ENCODE measurements at places on chromosomes 12 and 14.

- no peak for DNase-seq
These were observed 7.3 kb downstream of the SLC25A47 start for GRCh38 chr14:100330388-100330931.

GRCh38 chr12:119178544-119179334 is at the start of gene HSPB8:
Gene HSPB8 (plus strand): TSS chr12:119178931. CDS start chr12:119179313, 382 bp downstream.
- DNase-seq = peak; percentile 37

DNA sequence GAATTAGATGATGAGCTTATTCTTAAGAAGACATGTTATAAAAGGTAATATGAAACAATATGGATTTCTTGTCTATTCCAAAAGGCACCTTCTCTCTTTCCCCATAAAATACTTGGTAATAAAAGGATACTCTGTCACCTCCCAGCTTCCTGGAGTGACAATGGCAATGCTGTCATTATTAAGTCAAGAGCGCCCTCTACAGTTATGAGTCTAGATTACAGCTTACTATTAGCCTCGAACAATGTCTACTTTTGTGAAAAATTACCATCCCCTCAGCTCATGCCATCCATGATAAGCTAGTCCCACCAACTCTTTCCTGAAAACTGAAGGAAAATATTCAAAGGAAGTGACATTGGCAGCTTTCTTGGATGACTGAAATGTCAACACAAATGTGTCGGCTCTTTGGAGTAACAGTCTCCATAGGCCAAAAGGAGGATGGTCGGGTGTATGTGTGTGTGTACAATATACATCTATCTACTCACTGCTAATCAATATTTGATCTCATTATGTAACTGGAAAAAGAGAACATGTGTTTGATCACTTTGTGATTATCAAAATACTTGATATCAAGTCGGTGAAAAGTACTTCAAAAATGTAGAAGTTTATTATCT is 48.7 kb upstream of the CDKN3 start:
- peak; percentile 34 for DNase-seq

- no peak for DNase-seq
These were observed 24.2 kb downstream of the ACACB start for GRCh38 chr12:109140560-109140959.

- no peak for DNase-seq
These were observed 328.1 kb downstream of the ALG10 start for GRCh38 chr12:34350092-34351041.

DNA sequence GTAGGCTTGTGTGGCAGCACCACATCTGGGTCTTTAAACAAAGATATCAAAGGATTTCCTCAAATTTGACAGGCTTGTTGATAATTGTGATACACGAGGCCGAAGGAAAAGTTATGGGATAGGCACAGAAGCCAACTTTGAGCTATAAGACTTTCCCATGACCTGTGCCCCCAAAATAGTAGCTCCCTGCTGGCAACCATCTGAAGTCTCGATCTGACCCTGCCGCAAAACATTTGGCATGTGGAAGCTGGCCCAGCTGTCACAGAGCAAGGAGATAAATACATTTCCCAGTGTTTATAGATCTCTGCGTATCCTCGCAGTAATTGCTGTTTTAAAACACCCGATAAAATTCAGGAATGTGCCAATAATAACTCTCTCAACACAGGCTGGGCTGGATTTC is 26.4 kb upstream of the RGS6 start:
- no peak for DNase-seq

- DNase-seq = no peak
These were observed 128.6 kb downstream of the ACSS3 start for GRCh38 chr12:81206429-81206828.

DNA sequence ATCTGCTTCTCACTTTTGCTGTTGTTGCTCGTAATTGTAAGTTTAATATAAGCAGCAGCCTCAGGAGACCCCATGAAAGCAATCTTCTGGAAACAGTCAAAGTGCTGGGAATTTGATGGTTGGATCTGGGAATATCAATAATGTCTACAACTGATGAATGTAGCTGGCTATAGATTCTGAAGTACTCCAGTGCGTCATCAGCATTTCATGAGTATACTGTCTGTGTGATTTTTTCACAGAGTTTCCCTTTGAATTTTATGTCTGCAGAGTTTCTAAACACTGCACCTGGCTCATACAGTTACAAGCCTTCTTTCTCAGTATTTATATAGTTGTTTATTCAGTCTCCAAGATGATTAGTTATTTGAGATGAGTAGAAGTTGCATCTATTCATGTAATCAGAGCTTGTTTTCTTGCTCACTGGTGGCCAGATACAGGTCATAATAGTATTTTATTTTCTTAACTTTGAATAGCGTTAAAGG is 222.3 kb downstream of the RAD51B start:
- no peak for DNase-seq

- DNase-seq = no peak
These were observed 141.9 kb upstream of the BMP4 start for GRCh38 chr14:54098536-54098935.

GRCh38 chr14:33941718-33942117 is 9.2 kb downstream of the EGLN3 start:
- no peak for DNase-seq

DNA sequence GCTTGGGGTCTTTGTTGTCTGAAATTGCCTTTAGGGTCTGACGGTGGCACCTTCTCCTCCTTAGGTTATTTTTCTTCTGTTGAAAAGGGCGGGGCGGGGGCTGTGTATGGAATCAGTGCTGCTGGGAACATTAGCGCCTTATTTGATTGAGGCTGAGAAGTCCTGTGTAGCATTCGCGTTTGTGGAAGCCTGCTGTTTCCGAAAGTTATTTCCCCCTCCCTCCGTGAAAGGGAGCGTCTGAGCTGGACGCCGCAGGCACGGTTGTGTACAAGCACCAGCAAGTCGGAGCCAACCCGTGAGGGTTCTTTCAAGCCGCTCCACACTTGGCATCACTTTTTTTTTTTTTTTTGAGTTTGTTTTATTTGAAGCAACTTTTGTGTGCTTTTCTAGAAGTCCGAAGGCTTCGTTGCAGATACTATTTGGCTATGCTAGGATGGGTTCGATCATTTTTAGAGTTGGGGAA is 1.1 kb downstream of the SYNE2 start:
- peak; percentile 32 for DNase-seq

DNA sequence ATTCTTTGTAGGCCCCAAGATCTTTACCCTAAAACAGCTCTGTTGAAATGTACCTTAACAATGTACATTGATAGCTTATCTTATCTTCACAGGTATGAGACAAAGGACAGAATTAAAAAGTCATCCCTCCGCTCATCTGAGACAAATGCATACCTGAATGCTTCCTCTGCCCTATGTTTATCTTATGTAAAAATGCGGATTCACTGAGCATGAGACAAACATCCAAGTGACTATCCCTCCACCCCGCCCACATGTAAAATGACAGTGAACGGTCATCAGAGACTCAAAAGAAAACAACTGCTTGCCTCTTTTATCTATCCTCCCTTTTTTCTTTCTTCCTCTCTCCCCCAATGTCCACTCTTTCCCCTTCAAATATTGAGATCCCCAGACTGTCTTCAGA is 37.2 kb upstream of the ZNF740 start:
- DNase-seq = no peak

DNA sequence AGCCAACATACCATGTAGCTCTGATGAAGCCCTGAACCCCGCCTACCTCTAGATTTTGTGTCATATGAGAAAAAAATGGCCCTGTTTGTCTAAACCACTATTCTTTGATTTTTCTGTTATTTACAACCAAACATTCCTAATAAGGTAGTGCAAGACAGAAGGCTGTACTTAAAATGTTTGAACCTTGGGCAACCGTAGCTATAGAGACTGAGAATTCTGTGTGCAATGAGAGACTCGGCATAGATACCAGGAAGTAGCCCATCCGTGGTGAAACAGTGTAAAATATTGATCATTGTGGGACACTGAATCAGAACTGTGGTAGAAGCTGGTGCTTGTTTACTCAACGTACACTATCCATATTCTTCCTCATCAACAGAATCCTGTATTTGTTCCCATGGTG is 86.5 kb upstream of the TMCC3 start:
- DNase-seq = no peak

- DNase-seq = no peak
These were observed 67.7 kb upstream of the DDX11 start for GRCh38 chr12:31005944-31006361.

DNA sequence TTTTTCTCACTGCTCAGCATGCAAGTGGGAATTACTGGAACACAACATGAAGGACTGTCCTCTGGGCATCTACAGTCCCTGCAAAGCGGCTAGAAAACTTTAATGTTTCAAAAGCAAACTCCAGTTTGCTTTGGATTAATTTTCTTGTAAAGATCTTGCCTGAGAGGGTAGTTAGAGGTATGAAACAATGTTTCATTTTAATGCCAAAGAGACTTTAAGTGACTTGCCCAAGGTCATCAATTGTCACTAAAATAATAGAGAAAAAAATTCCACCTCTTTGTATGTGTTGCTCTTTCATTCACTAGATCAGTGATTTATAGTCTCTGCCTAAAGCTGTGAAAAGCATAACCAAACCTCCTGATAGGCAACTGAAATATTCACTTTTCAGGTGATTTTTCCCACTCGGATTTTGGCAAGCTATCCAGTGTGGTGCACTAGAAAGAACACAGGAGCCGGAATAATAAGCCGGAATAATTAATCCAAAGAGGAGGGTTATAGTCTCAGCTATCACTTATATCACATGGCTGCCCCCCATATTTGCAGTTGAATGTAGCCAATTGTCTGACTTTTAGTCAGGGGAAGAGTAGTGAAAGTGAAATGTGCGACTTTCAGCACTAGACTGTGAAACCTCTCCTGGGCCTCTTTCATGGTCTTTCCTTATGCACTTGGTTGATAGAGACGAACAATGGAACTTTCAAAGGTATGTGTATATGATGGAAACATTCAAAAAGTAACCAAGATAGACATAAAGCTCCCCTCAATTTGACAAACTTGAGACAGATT is 107.7 kb downstream of the SLC6A15 start:
- DNase-seq = no peak

- no peak for DNase-seq
These were observed 12.9 kb upstream of the EMP1 start for GRCh38 chr12:13183620-13184019.

- peak; percentile 71 for DNase-seq
These were observed 240.0 kb downstream of the BMP4 start for GRCh38 chr14:53716578-53716977.

- DNase-seq = peak; percentile 12
These were observed 184.7 kb upstream of the DCN start for GRCh38 chr12:91367234-91367849.

- DNase-seq = no peak
These were observed 83.3 kb upstream of the HIF1A start for GRCh38 chr14:61611880-61612630.

DNA sequence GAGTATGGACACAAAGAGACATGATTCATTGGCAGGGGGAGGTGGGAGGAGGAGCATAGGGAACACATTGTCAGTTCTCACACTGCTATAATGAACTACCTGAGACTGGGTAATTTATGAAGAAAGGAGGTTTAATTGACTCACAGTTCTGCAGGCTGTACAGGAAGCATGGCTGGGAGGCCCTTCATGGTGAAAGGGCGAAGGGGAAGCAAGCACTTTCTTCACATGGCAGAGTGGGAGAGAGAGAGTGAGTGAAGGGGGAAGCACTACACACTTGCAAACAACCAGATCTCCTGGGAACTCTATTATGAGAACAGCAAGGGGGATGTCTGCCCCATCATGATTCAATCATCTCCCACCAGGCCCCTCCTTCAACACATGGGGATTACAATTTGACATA is 391.8 kb downstream of the BMP4 start:
- no peak for DNase-seq

- no peak for DNase-seq
These were observed 3.4 kb upstream of the DHH start for GRCh38 chr12:49098035-49098451.

- no peak for DNase-seq
These were observed 8.9 kb upstream of the MSRB3 start for GRCh38 chr12:65269603-65270002.

DNA sequence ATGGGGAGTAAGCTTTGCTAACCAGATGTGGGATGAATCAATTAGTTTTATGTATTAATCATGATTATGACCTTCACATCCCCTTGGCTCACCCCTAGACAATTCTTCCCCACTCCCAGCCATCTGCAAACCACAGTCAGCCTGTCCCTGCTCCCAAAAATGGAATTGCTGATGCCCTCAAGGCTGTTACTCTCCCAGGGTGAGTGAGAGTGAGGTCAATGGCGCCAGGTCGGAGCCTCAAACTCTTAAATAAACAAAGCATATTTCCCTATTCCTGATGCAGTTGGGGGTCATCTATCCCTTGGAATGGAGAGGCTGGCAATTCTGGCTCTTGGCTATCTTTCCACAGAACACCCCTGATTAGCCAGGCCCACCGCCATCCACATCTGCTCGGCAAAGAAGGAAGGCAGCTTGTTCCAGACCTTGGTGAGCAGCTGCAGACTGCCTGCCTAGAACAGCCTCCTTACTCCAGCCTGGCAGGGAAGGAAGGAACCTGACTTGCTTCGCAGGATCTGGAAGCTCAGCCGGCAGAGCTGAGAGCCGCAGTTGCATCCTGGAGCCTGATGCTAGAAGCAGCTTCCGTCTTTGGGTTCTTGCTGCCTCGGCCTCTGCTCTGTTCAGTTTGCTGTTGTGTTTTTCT is 57.0 kb downstream of the SMUG1 start:
- DNase-seq = no peak

- DNase-seq = no peak
These were observed 488 bp upstream of the KIF5A start for GRCh38 chr12:57549203-57549908.

- no peak for DNase-seq
These were observed 31.5 kb downstream of the SVOP start for GRCh38 chr12:108989376-108989775.

DNA sequence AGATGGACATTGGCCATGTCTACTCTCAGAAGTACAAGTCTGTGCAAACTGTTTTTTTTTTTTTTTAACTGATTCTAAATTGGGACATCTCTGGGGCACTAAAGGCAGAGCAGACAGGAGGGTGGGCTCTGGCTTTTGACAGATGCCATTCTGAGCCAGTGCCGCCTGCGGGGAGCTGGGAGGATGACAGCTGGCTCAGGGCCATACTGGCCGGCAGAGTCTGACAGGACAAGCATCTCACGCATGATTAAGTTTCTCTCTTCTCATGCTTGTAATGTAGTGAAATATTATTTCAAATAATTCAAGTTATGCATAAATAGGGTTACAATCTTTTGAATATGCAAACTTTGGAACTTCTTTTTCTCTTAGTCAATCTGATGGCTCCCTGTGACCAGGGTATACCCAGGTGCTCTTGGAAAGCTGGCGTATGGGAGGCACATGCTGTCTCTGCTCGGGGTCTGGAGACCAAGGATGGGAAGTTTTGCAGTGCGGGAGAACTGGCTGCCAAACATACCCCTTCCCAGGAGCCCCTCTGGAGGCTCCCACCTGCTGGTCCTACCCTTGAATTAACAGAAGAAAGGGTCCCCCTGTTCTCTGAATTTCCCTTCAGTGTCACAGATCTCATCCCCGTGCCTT is 7.6 kb downstream of the CDCA4 start:
- DNase-seq = no peak

- no peak for DNase-seq
These were observed 146.2 kb upstream of the SLC38A2 start for GRCh38 chr12:46518729-46519128.

All from skin of body (tissue), 3 donors.